Dermis microvascular lymphatic vessel endothelial cell (primary cell): ENCODE measurements at places on chromosomes 2 and 18.

GRCh38 chr2:58237741-58238140 is 3.4 kb downstream of the FANCL start:
- no peak for DNase-seq

DNA sequence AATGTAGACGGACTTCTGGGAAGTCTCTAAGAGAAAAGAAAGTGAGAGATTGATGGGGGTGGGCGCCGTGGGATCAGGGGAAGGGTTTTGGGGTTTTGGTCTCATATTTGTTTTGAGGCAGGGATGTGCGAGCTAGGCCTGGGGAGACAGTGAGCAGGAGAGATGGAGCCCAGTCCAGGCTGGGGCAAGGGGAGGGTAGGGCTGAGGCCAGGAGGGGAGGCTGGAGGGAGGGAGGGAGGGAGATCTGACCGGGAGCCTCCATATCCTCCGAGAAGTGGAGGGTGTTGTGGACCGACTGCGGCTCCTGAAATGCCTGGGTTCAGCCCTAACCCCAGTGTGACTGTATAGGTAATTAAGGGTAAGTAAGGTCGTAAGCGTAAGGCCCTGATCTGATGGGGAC is 72.8 kb upstream of the ODC1 start:
- DNase-seq: no peak

GRCh38 chr2:163773276-163773675 is 37.5 kb upstream of the FIGN start:
- no peak for DNase-seq

DNA sequence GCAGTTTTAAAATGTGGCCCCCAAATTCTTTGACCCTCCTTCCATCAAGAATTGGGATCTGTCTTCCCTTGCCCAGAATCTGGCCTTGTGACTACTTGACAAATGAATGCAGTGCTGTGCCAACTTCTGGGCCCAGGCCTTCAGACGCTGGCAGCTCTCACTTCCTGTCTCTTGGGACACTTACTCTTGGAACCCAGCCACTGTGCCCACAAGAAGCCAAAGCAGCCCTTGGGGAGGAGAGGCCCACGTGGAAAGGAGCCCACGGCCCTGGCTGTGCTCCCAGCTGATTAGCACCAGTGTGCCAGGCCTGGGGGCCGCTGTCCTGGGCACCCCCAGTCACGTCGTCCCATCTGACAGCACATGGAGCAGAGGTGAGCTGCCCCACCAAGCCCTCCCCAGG is 56.6 kb downstream of the RPL37A start:
- no peak for DNase-seq
